Activated T-helper 2 cell treated with anti-CD3 and anti-CD28 coated beads, Interferon-gamma antibody, Interleukin-2, Interleukin-4, amounts not matched to agents 10 μg/mL and 5 μg/mL and 100 μg/mL, durations not matched to agents 14 hours and 24 hours and 36 hours (primary cell): ENCODE measurements at places on chromosomes 16 and 17.
A peak's percentile ranks its signal among the peaks of the same experiment; 100 is the strongest.

GRCh38 chr16:49529411-49530045 lies 155.9 kb downstream of the C16orf78 start:
- no peaks in the 10 kb centered on the region for H3K36me3 ChIP-seq
- no peak overlapping the region for H3K27ac ChIP-seq
- H3K4me3 ChIP-seq = no peak overlapping the region
- H3K4me1 ChIP-seq = no peaks in the 10 kb centered on the region

GRCh38 chr16:15879255-15879811 lies 9.1 kb downstream of the CEP20 start:
- H3K27ac ChIP-seq = peak overlapping the region; percentile 64
- no peak for DNase-seq
- H3K4me1 ChIP-seq = peaks cover 24% of the 10 kb centered on the region

DNA sequence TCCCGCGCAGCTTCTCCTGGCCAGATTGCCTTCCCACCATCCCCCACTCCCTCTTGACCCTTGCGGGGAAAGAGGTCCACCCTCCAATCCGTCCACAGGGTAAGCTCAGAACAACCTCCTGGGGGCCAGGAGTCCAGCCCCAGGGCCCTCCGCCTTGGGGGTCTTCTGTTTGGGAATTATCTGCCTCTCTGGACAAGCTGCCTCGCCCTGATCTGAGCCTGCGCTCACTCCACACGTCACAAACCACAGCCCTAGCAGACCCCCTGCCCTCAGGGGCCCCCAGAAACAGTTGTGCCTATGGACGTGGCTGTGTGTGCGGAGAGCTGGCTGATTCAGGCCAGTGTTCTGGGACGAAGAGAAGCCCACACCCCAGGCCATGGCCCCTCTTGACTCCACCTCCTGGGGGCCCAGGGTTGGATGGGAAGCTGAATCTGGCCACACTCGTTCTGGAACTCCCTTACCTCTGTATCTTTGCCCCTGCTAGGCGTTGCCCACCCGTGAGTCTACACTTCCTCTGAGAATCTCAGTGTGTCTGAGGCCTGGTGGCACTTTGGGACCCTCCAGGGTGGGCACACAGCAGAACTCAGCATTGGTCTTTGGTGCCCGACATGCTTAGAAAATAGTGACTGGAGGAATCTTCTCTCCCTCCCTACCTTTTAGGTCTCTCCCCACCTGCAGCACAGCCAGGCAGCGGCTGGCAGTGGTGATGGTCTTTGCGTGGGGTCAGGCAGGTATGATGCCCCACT lies 119.9 kb upstream of the SMURF2 start:
- H3K4me3 ChIP-seq = peak overlapping the region; percentile 57
- H3K27me3 ChIP-seq = peaks cover 4% of the 10 kb centered on the region
- peaks cover 27% of the 10 kb centered on the region for H3K36me3 ChIP-seq
- H3K27ac ChIP-seq = peak overlapping the region; percentile 22

DNA sequence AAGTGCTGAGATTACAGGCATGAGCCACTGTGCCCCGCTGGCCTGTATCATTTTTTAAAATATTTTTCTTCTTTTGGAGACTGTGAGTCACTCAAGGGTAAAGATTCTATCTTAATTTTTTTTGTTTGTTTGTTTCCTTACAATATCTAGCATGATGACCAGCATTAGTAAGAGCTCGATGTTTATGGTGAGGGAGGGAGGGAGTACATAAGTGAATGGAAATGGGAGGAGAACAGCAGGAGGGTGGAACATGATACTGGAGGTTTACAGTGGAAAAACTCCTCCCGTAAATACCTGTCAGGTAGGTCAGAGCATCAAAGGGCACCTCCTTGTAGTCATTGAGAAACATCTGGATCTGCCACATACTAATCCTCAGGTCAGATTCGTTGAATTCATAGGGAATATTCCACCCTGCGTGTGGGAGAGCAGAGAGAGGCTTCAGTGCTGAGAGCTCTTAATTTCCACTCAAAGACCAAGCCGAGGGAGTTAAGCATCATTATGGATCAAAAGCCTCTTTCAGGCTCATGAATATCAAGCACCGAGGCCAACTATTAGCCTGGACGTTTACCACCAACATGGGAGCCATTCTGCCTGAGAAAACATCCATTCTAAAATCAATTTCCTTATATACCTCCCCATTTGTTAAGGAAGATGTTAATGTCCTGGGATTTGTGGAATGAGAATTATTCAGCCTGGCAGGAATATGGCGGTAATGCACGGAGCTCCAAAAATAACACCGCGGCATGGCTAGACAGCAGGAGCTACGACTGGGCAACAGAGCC lies 51.8 kb downstream of the LYRM1 start:
- H3K4me1 ChIP-seq = no peaks in the 10 kb centered on the region
- H3K27ac ChIP-seq = no peak overlapping the region
- H3K4me3 ChIP-seq = no peak overlapping the region
- H3K27me3 ChIP-seq = peaks cover 13% of the 10 kb centered on the region
- DNase-seq = no peak
- no peaks in the 10 kb centered on the region for H3K36me3 ChIP-seq

GRCh38 chr16:69775563-69775962 lies 13.4 kb downstream of the WWP2 start:
- H3K27ac ChIP-seq = no peak overlapping the region
- H3K27me3 ChIP-seq = no peaks in the 10 kb centered on the region
- H3K4me1 ChIP-seq = peaks cover 25% of the 10 kb centered on the region

DNA sequence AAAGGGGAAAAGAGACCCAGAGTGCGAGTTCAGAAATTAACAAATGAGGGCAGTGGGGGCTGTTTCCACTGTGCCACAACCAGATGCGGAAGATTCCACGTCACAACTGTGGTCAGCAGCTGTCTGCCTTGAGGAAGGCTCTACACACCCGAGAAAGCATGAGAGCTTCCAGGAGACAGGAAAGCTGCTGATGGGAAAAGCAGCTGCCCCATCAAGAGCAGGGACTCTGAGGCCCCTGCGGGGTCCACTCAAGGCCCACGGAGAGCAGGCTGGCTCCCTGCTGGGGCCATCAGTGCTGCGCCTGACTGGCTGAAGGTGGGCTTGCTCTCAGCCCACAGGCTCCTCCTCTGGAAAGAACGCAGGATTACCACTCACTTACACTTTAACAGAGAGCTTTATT lies 14.8 kb upstream of the TRAP1 start:
- H3K4me3 ChIP-seq = no peak overlapping the region
- no peak overlapping the region for H3K27ac ChIP-seq
- no peaks in the 10 kb centered on the region for H3K27me3 ChIP-seq
- no peaks in the 10 kb centered on the region for H3K4me1 ChIP-seq
- H3K36me3 ChIP-seq = peaks cover 66% of the 10 kb centered on the region

DNA sequence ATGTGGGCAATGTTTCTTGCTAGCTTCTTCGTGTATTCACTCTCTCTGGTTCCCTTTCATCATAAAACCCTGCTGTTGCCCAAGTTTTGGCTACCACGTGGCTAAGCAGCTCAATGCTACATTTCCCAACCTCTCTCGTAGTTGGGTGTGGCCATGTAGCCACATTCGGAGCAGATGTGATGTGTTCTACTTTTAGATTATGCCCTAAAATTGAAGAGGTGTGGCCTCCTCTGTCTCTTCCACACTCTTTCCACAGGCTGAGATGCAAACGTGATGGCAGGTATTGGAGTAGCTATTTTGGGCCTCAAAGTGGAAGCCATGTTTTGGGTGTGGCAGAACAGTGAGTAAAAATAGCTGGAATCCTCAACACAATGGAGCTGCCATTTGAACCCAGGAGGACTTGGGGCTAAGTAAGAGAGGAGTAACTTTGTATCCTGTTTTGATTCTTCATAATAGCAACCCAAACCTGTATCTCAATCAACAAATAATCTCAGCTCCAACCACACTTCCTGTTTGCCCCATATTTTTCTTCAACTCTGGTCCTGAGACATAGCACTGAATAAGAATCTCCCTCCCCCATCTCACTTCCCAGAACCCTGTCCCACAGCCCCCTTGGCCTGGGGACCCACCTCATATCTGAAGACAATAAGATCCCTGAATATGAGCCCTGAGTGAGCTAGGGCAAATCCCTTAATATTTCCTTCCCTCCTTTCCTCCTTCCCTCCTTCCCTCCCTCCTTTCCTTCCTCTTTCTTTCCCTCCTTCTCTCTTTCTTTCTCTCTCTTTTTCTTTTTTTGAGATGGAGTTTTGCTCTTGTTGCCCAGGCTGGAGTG lies 4.0 kb downstream of the NUPR1 start:
- DNase-seq = no peak
- H3K4me3 ChIP-seq = no peak overlapping the region
- no peaks in the 10 kb centered on the region for H3K27me3 ChIP-seq
- peaks cover 13% of the 10 kb centered on the region for H3K4me1 ChIP-seq
- H3K27ac ChIP-seq = no peak overlapping the region

DNA sequence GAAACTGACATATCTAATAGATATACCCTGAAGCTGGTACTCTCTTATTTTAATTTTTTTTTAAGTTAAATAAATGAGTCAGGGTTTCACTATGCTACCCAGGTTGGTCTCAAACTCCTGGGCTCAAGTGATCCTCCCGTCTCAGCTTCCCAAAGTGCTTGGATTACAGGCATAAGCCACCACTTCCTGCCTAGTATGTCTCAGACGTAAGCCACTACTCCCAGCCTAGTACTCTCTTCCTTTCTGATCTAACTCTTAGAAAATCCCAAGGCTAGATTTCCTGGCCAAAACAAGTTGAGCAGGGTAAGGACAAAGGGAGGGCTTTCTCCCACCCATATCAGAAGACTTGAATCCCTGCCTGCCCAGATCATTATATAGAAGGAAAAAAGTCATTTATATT lies 33.7 kb downstream of the HOXB1 start:
- peaks cover 5% of the 10 kb centered on the region for H3K4me1 ChIP-seq
- no peak overlapping the region for H3K27ac ChIP-seq
- H3K27me3 ChIP-seq = peaks cover 49% of the 10 kb centered on the region
- H3K36me3 ChIP-seq = no peaks in the 10 kb centered on the region
- no peak overlapping the region for H3K4me3 ChIP-seq

DNA sequence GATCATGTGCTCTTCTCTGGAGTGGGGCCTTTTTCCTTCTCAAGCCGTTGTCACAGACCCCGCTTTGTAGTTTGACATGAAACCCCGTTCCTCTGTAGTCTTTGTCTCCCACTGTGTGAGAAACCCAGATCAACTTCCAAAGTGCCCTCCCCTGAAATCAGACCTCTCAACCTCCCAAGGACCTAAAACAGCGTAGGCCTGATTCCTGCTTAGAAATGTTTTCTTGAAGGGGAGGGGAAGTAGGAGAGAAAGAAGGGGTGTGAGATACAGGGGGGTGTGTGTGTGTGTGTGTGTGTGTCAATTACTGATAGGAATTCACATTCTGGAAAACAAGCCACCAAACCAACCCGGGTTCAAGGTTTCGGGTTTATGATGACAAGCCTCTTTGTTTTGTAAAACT lies 1.4 kb downstream of the UBE2O start:
- peaks cover 45% of the 10 kb centered on the region for H3K4me1 ChIP-seq
- no peak for DNase-seq
- peaks cover 9% of the 10 kb centered on the region for H3K36me3 ChIP-seq
- no peaks in the 10 kb centered on the region for H3K27me3 ChIP-seq
- H3K4me3 ChIP-seq = peak overlapping the region; percentile 85
- H3K27ac ChIP-seq = no peak overlapping the region

DNA sequence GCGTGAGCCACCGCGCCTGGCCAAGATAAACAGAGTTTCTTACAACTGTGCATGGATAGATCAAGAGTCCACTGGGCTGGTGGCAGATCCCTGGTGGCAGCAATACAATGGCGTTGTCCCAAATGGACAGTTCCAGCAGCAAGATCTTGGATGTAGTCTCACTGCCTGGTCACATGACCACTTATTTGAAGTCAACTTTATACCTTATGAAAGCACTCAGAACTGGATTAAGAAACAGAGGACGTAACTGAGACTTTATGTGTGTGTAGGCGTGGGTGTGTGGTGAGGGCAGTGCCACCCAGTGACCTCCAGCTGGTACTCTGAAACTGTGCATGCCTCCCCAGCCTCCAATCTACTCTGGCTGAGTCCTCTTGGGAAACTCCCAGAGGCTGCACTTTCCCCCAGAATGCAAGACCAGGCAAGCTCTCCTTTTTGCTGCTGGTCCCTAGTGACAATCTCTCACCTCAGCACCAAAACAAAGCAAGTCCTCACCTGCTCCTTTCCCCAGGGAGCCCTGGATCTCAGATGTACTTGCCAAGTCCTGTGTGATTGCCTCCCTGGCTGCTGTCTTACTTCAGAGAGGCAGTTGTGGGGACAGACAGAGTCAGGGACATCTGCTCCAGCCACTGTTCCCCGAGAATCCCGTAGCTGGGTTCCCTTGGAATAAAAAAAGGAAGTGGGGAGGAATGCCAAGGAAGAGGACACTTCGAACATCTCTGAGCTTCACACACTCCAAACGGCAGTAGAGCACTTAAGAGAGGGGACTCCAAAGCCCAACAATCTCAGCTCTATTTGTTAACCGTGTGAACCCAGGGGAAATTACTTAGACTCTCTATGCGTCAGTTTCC lies 11.7 kb upstream of the ST6GALNAC2 start:
- no peak overlapping the region for H3K4me3 ChIP-seq
- no peaks in the 10 kb centered on the region for H3K36me3 ChIP-seq
- H3K27me3 ChIP-seq = peaks cover 11% of the 10 kb centered on the region
- peaks cover 13% of the 10 kb centered on the region for H3K4me1 ChIP-seq
- DNase-seq = no peak
- H3K27ac ChIP-seq = no peak overlapping the region

DNA sequence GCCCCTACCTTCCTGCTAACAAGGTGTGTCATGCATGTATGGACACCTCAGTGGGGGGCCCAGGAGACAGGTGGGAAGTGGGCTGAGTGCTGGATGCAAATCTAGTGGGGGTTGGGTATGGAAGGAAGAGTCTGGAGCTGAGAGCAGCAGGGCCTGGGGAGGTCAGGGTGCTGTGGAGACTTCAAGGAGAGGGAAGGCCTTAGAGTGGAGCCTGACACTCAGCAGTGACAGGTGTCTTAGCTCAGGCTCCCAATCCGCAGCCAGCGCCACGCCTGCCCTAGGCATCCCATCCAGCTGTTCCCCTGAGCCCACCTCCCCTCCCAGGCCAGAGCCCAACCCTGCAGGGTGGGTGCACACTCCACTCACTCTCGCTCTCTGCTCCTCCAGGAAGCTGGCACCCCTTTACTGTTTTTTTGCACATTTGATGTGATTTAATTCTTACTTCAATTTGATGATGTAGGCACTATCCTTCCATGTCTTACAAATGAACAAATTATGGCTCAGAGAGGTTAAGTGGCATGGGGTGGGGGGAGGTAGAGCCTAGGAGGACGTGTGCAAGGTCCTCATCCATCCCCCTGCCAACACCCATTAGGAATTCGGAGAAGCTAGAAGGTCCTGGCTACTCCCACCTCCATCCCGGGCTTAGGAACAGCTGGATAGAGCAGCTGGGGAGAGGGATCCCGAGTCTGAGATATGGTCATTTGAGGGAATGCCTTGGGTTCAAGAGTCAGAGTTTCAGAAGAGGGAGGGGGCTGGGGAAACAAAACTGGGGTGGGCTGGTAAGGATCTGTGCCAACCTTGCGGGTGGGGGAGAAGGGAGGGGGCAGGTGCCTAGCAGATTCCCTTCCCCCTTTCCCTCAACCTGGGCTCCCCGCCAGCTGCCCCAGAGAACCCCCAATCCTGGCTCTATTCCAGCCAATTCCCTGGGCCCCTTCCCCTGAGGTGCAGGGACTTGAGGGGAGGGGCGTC lies 2.1 kb downstream of the FAM171A2 start:
- no peak overlapping the region for H3K4me3 ChIP-seq
- H3K4me1 ChIP-seq = peaks cover 2% of the 10 kb centered on the region
- H3K27ac ChIP-seq = no peak overlapping the region
- DNase-seq = no peak
